ENCODE measurements at places on chromosomes 2 and 18. TPM values are rescaled to one million over a fixed set of nuclear protein-coding genes. Genes with fewer than 3 reads are reported as not detected.

DNA sequence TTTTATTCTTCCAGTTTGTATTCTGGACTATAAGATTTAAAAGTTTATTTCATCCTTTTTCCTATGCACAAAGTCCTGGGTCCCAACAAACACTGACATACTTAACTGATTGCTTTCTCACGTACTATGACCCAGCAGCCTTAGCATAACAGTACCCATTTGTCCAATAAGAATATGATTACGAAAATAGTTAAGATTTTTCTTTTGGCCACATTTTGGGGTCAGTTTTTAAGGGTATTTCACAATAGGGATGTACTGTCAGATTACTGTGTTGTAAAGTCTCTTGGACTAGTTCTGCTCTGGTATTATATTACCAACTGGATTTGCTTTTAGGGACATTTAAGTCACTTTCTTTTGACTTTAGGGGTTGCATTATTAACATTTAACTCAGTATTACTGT is 46.1 kb downstream of the TTC39C start:
- peak; percentile 56 for DNase-seq
- H3K27ac ChIP-seq = no peak overlapping the region
- H3K4me1 ChIP-seq = peaks cover 54% of the 10 kb centered on the region
- no peaks in the 10 kb centered on the region for H3K36me3 ChIP-seq

The SCYGR4 gene
- total RNA-seq = not detected

The SUPT7L gene
- 28.7 TPM for total RNA-seq

DNA sequence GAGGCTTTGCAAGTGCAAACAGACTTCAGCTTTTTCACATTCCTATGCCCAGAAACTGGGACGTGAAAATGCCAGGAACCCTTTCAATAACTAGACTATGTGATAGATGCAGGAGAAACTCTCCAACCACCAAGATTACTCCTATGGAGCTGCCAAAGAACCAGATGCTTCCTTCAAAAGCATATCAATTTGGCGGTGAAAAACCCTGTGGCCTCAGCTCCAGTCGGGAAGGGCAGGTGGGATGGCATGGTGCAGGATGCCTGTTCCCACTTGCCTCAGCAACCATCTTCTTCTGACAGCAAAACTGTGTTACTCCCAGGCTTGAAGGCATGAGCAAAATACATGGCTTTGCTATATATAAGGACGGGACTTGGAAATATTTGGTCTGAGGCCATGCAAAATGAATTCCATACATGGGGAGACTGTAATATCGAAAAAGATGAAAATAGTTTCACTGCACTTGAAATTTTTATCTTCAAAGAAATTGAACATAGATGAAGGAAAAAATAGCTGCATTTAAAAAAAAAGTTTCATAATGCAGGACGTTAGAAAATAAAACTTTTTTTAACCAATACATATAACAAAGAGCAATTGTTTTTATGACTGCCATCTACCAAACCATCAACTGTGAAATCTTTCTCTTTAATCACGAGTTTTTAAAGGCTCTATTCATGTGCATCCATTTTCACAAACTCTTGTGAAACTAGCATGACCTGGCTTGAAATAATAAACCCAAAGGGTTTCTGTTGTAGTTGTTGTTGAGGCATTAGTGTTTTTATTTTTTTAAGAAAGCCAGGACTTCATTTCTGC is 99.1 kb downstream of the AFF3 start:
- H3K36me3 ChIP-seq = no peaks in the 10 kb centered on the region
- peaks cover 9% of the 10 kb centered on the region for H3K27me3 ChIP-seq
- H3K4me3 ChIP-seq = no peak overlapping the region

DNA sequence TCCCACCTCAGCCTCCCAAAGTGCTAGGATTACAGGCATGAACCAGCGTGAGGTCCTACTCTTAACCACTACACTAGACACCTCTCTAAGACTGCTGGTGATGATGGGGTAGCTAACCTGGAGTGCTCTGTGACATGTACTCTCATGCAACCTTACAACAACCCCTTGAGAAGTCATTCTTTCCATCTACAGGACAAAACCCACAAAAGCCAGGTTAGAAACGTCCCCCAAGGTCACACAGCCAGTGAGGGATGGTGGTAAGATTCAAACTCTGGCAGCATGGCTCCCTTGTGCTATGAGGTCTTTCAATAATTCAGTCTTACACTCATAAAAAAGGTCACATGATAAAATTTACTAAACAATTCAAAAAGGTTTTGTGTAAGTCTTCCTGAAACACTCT is 94.8 kb upstream of the SERTAD2 start:
- peak overlapping the region; percentile 93 for H3K4me3 ChIP-seq
- H3K27me3 ChIP-seq = no peaks in the 10 kb centered on the region
- H3K36me3 ChIP-seq = no peaks in the 10 kb centered on the region
- no peak for DNase-seq
- H3K27ac ChIP-seq = peak overlapping the region; percentile 16

GRCh38 chr2:12514168-12514567 is 202.6 kb upstream of the TRIB2 start:
- no peak for DNase-seq
- H3K27me3 ChIP-seq = no peaks in the 10 kb centered on the region
- H3K4me1 ChIP-seq = peaks cover 23% of the 10 kb centered on the region
- no peak overlapping the region for H3K4me3 ChIP-seq
- H3K27ac ChIP-seq = no peak overlapping the region
- no peaks in the 10 kb centered on the region for H3K36me3 ChIP-seq

The ME2 gene
- total RNA-seq = 28.2 TPM

- H3K4me3 ChIP-seq = no peak overlapping the region
- H3K36me3 ChIP-seq = no peaks in the 10 kb centered on the region
- H3K27ac ChIP-seq = no peak overlapping the region
- no peaks in the 10 kb centered on the region for H3K4me1 ChIP-seq
- DNase-seq = no peak
- H3K27me3 ChIP-seq = peaks cover 45% of the 10 kb centered on the region
These were observed 261.8 kb upstream of the RAB6C start for GRCh38 chr2:129717560-129718130.

The POTEI gene
- 0.48 TPM for total RNA-seq

DNA sequence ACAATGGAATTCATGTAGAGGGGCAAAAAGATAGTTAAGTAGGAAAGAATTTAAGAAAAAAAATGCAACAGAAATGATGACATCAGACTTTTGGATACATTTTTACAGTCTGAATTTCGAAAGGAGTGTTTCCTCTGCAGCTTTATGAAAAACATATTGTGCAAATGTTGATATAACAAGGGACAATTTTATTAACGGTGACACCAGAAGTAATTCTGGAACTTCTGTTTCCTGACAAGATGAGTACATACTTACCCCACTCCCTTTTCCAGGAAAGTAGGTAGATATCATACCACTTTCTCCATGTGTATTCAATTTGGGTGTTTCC is 369.6 kb downstream of the FBXO15 start:
- H3K4me3 ChIP-seq = no peak overlapping the region
- H3K36me3 ChIP-seq = no peaks in the 10 kb centered on the region
- DNase-seq = no peak
- H3K27ac ChIP-seq = no peak overlapping the region
- H3K27me3 ChIP-seq = peaks cover 6% of the 10 kb centered on the region

- no peaks in the 10 kb centered on the region for H3K27me3 ChIP-seq
- no peak overlapping the region for H3K4me3 ChIP-seq
- peaks cover 7% of the 10 kb centered on the region for H3K36me3 ChIP-seq
- DNase-seq = no peak
- H3K4me1 ChIP-seq = no peaks in the 10 kb centered on the region
- no peak overlapping the region for H3K27ac ChIP-seq
These were observed 9.3 kb upstream of the MTERF4 start for GRCh38 chr2:241111440-241111805.

The DSEL gene
- total RNA-seq = 0.06 TPM

DNA sequence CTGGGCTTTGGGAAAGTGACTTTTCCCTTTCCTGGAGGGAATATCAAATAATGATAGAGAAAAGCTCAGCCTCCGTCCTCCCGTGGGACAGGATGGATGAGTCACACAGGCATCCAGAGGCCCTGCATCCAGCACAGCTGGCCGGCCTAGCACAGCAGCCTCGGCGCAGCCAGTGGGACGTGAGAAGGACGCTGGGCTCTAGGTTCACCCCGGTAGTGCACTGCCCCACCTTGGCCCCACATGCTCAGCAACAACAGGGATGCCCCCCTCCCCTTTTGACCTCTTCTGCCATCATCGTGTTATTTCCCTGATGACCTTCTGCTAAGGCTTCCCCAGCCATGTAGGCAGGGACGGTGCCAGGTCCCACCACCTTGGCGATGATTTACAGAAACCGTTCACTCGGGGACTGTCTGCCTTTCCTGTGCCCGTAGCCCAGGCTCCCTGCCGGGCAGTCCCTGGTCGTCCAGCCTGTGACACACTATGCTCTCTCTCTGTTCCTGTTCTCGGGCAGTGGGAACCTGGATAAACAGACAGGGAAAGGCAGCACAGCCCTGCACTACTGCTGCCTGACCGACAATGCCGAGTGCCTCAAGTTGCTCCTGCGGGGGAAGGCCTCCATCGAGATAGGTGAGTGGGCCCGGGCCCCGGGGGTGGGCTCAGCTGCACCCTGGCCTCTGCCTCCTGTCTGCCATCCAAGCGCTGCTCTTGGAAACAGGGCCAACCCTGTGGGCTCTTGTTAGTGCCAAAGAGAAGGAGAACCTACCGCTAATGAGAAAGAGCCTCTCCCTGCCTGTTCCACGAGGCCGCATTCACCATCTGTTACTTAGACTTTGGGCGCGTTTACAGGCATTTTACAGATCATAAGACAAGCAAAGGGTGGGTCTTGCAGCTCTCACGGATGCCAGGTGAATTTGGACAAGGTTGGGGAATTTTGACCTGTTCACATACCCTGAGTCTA is 44.6 kb downstream of the ITGB1BP1 start:
- DNase-seq = no peak
- no peak overlapping the region for H3K27ac ChIP-seq
- H3K27me3 ChIP-seq = no peaks in the 10 kb centered on the region
- H3K4me1 ChIP-seq = peaks cover 46% of the 10 kb centered on the region

GRCh38 chr2:168180914-168181313 is 66.5 kb downstream of the STK39 start:
- H3K27me3 ChIP-seq = no peaks in the 10 kb centered on the region
- peak; percentile 94 for DNase-seq
- H3K36me3 ChIP-seq = peaks cover 12% of the 10 kb centered on the region

The VAMP5 gene
- 7.2 TPM for total RNA-seq

- H3K4me1 ChIP-seq = peaks cover 24% of the 10 kb centered on the region
- H3K36me3 ChIP-seq = no peaks in the 10 kb centered on the region
- H3K27ac ChIP-seq = no peak overlapping the region
- no peaks in the 10 kb centered on the region for H3K27me3 ChIP-seq
- no peak for DNase-seq
- no peak overlapping the region for H3K4me3 ChIP-seq
These were observed 101.1 kb downstream of the B3GNT2 start for GRCh38 chr2:62296832-62297623.

DNA sequence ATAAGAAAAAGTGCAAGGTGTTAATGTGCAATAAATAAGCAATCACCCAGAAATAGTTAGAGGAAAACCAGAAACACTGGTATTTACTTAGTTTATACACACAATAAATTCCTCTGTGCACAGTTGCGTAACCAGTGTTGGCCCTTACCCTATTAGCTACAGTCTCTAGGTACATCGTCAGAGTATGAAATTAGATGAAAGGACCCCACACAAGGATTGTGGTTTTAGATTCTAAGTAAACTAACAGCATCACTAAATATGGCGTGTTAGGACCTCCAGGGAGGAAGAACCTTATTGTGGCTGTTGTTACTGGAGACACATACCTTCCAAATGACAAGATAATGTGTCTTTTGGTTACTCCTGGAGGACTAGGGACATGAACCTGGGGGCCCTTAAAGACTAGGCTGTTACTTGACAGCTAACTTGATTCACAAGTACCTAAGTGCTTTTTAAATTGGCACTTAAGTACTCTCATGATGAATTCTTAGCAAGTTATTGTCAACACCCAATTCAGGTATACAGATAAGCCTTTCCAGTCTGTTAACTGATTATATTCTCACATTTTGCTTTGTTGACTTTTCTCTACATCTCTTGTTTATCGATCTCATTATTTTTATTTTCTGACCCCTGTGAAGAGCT is 115.3 kb downstream of the FEZ2 start:
- H3K27ac ChIP-seq = peak overlapping the region; percentile 29
- H3K36me3 ChIP-seq = peaks cover 71% of the 10 kb centered on the region
- DNase-seq = peak; percentile 76
- H3K4me1 ChIP-seq = peaks cover 63% of the 10 kb centered on the region

The MOGAT1 gene
- 4.3 TPM for total RNA-seq

The CFAP210 gene
- 0.14 TPM for total RNA-seq

GRCh38 chr2:42566025-42566424 is 2.4 kb upstream of the MTA3 start:
- no peaks in the 10 kb centered on the region for H3K36me3 ChIP-seq
- no peak for DNase-seq
- H3K27me3 ChIP-seq = no peaks in the 10 kb centered on the region

GRCh38 chr2:207892716-207893402 is 123.2 kb upstream of the FZD5 start:
- no peak overlapping the region for H3K4me3 ChIP-seq
- H3K36me3 ChIP-seq = no peaks in the 10 kb centered on the region
- no peak for DNase-seq
- peaks cover 76% of the 10 kb centered on the region for H3K4me1 ChIP-seq

GRCh38 chr2:88845772-88846661 is 154.5 kb downstream of the RPIA start:
- no peak for DNase-seq
- H3K4me1 ChIP-seq = no peaks in the 10 kb centered on the region
- H3K36me3 ChIP-seq = no peaks in the 10 kb centered on the region
- H3K27ac ChIP-seq = no peak overlapping the region
- no peak overlapping the region for H3K4me3 ChIP-seq

DNA sequence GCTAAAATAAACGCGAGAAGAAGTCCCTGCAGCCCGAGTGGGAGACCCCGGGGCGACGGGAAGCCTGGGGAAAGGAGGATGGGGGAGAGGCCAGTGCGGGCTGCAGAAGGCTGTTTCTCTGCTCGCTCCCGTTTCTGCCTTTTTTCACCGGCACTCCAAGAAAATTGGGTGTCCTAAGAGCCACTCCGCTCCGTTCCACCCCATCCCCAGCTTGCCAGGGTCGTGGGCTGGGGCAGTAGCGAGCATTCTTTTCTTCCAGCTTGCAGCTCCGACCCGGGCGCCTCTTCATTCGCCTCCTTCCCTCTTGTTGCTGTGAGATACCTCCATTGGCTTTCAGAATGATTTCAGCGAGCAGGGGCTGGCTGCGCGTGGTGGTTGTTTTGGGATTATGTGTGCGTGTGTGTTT is 1.1 kb downstream of the HOXD3 start:
- peaks cover 50% of the 10 kb centered on the region for H3K4me1 ChIP-seq
- DNase-seq = no peak
- no peak overlapping the region for H3K4me3 ChIP-seq
- no peaks in the 10 kb centered on the region for H3K36me3 ChIP-seq
- no peak overlapping the region for H3K27ac ChIP-seq

DNA sequence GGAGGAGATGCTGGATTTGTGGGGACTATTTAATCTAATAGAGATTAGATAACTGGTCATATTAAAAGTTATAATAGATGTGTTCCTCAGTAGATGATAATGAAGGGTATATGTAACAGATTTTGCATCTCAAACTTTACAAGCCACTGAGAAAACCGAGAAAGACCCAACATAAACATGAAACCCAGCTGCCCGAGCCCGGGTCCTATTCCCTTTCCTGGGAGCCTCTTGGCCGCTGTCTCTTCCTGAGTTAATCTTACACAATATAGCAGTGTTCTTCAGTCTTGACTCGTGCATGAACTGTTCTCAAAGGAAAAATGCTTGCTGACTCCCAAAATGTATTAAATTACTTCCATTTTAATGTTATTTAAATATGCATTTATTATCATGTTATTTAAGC is 94.5 kb downstream of the COPS8 start:
- H3K4me1 ChIP-seq = no peaks in the 10 kb centered on the region
- no peak for DNase-seq
- peaks cover 4% of the 10 kb centered on the region for H3K27me3 ChIP-seq
- H3K27ac ChIP-seq = no peak overlapping the region

All from HepG2 (cell line).